HTR-8/SVneo (cell line): ENCODE measurements at places on chromosomes 6 and 20.

DNA sequence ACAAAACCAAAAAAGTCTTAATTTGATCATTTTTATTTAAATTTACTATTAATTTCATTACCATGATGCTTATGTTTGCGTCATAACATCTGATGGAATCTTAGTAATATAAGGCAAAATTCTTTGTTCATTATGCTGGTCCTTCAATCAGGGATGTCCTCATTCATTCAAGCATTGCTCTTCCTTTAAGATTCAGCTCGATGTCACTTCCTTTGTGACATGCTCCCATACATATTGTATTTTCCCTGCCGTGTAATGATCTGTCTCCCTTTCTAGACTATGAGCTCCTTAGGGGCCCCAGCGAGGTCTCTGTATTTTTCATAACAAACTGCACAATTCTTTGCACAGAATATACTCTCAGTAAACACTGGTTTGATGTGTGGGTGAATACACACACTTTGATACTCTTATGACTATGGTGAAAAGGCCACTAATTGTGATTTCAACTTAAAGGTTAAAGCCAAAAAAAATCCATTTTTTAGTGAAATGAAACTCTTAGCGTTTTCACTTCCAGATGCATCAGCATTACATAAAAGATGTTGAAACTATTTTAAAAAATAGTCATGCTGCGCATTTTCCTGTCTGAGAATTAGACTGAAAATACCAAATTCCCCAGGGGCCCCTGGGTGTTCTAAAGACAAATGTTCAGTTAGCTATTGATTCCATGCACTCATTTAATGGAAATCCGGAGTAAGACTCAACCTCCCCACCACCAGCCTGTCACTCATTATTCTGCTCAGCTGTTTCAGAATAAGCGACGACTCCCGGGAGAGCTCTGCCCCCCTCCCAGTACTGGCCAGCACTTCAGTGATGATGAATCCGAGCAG, 169.7 kb downstream of the ATXN1 start:
- DNase-seq: no peak

DNA sequence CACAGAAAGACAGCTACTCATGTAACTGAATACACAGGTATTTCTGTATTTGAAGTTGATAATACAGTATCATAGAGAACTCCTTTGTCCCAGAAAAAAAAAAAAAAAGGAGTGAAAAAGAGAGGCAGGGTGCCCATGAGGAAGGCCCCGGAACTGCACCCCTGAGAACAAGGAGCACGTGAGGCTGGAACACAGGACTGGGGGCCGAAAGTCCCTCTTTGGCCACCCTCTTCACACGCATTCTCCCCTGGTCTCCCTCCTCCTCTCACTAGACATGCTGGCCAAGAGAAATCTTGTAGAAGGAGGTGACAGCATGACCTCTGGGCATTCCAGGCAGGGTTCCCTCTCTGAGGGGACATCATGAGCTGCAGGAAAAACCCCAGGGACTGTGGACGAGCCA, 62.7 kb upstream of the TRAF3IP2 start:
- no peak for DNase-seq

GRCh38 chr6:109702791-109703190, 11.7 kb downstream of the FIG4 start:
- no peak for DNase-seq

- no peak for DNase-seq
Observed at GRCh38 chr20:1166948-1167720, 17.6 kb downstream of the TMEM74B start.

DNA sequence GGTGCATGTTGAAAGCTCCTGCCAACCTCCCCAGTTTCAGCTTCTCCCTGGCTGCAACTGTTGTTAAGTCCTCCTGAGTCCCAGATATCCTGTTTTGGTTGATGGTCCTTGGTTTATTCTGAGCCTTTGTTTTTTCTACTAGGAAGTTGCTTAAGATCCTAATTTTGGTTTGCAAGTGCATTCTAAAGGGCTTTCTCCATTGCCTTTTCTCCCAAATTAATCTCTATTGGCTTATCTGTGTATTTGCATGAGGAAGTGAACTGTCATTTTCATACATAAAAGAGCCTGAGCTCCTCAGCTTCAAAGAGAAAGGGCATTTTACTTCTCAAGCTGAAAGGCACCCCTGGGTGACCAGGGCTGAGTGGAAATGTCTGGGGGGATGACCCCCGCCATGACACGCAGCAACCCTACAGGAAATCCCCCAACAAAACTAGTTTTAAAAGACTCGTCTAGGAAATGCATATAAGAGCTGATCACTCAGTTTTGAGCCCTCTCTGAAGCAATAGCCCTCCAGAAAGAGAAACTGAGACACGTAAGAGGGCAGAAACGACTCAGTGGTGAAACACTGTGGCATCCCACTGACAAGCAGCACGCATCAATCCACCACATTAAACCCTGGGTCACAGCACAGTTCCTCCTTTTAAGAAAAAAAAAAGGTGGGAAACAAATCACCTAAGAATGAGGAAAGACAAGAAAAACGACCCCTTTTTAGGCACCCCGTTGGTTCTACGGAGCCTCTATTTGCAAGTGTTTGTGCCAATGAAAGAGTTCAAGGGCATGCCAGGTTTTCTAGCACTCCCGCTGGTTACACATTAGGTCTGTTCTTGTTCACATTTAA, 140.9 kb downstream of the THBS2 start:
- DNase-seq: no peak
